ENCODE measurements at places on chromosomes 7 and 10.

- no peak for ATAC-seq
Measured at GRCh38 chr10:133134411-133135115, 25.5 kb upstream of the KNDC1 start.

- ATAC-seq, result no peak
Measured at GRCh38 chr10:76540331-76540730, 1097.3 kb downstream of the KCNMA1 start.

DNA sequence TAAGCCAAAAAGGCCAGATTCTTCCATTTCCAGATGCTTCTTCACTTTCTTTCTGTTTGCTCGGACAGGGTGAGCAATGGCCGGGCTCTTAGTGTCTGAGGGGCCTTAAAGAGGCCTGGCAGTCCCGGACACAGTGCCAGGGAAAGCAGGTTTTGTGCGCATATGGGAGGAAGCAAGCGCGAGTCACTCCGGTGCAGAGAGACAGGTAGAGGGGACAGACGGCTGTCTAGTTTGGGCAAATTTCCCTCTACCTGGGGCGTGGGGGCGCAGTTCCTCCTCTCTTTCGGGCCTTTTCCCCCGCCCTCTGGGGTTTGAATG, 4.7 kb downstream of the NEUROD6 start:
- no peak for ATAC-seq

- peak; percentile 96 for ATAC-seq
Measured at GRCh38 chr7:106604303-106604924, 56.5 kb downstream of the CCDC71L start.

- ATAC-seq, result no peak
Measured at GRCh38 chr7:15821484-15822427, 135.3 kb upstream of the MEOX2 start.

DNA sequence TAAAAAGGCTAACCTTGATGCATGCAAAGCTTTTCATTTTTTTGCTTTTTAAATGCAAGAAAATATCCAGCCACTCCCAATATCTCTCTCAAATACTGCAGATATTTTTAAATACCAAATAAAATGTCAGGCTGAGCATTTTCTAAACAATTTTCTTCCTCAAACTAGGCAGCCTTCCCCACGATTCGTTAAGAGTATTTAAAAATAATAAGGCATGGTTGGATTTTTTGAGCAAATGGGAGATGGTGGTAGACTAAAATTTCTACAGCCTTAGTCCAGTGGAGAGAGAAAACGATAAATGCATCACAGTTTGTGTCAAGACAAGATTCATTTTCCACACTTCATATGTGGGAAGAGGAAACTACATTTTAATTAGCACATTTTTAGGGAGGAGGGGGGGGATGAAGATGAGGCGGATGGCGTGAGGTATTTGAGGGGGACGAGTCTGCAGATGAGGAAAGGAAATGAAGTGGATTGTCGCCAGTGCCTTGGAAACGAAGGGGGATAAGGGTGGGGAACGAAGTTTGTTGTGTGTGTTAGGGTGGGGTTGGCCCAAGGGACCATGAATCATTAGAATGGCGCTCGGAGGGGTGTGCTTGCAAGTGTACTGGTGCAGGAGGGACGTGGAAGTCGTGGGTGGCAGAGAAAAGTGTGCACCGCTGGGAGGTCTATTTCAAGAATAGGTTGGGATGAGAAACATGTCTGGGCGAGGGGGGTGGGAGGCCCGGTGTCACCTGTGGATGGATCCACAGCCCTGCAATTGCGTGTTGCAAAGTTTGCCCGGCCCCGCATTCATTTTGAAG, 1.2 kb upstream of the ADD3 start:
- ATAC-seq, result no peak

DNA sequence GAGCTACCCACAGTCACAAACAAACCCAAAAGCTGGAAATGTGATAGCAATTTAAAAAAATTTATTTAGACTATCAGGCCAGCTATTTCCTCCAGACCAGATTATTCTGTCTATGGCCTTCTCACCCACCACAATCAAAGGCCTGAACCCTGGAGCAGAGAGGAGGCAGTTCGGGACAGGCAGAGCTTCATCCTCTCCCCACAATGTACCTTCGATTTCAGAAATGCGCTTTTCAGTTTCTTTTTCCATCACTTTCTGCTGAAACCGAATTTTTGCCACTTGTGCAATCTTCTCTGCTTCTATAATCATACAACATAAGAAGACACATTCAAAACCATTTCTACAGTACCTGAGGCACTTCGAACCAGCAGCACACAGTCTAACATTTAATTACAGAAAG, 29.9 kb downstream of the ERLIN1 start:
- ATAC-seq, result peak; percentile 45

GRCh38 chr10:71547876-71548846, 151.4 kb downstream of the CDH23 start:
- peak; percentile 58 for ATAC-seq

- ATAC-seq, result no peak
Measured at GRCh38 chr7:48710995-48711394, 213.4 kb upstream of the CDC14C start.

DNA sequence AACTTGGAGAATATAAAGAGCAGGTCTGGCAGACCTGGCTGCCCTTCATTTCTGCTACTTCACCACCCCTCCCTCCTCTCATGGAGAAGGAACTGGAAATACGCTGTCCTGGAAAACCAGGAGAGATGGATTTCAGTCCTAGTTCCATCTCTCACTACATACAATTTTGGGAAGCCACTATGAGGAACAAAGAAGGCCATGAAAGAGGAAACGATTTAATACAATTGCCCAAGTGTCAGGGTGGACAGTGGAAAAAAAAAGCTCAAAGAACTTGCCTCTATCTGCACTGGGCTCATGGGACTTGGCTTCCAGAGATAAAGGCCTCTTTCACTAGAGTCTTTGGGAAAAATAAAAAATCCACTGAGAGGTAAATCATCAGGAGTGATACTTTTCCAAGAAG, 561.7 kb downstream of the KCNMA1 start:
- no peak for ATAC-seq

GRCh38 chr10:97102441-97102840, 83.3 kb downstream of the SLIT1 start:
- no peak for ATAC-seq

DNA sequence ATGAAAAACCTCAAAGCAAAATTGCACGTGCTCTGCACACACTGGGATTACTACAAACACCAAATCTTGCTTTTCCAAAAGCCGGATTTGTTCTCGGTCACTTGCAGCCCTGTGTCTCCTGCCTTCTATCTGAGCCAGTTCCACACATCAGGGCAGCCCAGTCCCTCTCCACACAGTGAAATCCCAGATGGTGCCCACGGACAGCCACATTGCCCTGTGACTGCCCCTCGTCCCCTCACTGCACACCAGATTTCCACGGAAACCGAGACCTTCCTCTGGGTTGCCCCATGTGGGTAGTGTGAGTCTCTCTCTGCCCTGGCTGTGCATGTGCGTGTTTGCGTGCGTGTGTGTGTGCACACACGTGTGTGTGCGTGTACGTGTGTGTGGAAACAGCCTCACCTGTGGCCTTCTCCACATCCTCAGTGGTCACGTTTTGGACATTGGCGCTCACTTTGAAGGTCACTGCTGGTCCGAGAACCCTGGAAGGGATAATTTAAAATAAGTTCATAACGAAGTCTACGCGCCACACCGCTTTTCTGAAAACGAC, 506.7 kb downstream of the PTPRN2 start:
- ATAC-seq, result no peak

DNA sequence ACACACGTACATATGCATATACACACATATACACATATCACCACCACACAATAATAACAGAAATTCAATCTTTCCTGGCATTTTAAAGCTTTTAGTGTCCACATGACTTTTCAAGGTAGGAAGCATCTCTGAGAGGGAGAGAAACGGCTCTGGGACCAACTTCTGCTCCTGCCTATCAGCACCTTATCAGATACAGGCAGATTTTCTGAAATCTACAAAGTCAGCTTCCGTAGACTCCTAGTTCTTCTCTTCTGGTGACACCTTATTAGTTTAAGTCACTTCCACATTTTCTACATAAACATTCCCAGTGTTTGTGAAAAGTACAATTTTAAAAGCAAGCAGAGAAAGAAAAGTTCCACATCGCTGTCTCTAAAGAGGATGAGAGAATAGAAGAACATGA, 74.5 kb downstream of the ZNF22 start:
- no peak for ATAC-seq

DNA sequence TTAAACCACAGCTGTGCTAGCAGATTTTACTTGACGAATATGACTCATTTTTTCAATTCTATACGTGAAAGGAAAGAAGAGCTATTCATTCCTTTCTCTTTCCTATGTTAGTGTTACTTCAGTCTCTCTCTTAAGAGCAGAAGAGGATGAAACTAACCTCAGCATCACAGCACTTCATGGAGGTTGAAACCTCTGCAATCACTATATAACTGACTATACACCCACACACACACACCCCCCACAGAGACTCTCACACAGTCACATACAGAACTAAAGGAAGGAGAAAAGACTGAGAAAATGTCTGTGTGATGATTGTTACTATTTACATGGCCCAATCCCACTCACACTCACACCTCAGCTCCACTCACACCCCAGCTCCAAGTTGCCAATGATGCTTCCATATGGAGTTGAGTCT, 104.2 kb downstream of the KIF20B start:
- ATAC-seq, result peak; percentile 99

- no peak for ATAC-seq
Measured at GRCh38 chr10:35855155-35855947, 213.3 kb upstream of the FZD8 start.

- no peak for ATAC-seq
Measured at GRCh38 chr10:69955211-69955805, 97.3 kb upstream of the MACROH2A2 start.

- no peak for ATAC-seq
Measured at GRCh38 chr7:22361795-22362194, 4.8 kb upstream of the RAPGEF5 start.

DNA sequence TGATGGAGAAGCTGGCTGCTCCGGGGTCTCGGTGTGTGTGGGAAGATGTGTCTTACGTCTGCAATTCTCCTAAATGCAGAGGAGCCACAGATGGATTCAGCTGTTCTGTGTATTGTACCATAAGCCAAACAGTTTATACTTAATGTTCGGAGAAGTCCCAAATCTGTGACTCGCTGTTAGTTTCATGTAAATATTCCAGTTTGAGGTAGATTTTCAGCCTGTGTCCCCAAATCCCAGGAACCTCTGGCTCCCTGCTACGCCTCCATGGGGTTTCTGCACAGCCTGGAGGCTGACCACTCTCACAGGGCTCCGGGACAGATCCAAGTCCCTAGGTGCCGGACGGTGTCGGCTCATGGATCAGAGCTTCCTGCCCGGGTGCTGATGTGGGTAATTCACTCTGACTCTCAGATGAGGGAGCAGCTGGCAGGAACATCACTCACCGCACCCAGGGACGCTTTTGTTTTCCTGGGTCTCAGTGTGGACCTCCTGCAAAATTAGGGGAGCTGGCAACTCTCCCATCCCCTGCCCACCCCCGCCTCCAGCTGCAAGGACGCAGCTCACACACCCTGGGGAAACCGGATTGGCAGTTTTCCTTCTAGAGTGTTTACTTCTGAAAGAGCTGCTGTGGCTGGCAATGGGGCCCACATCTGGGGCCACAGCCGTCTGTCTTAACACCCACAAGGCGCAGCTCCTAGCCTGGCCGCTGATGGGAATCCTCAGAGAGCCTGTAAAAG, 421.1 kb upstream of the FOXK1 start:
- ATAC-seq, result no peak

DNA sequence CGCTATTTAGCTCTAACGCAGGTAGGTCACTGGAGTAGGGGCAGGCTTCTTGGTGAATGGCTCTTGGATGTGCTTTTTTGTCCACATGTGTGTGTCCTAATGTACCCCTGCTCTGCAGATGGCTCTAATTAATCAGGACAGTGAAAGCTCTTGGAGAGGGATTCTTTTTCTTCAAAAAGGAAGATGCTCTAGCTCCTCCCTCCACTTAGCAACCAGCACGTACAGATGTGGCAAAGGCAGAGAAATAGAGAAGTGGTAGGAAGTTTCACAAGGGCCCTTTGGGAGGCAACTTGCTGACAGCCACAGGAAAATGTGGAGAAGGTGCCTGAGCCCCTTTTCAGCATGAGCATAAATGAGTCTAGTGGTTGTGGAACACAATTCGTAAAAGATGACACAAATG, 221.7 kb downstream of the PLXNA4 start:
- no peak for ATAC-seq

DNA sequence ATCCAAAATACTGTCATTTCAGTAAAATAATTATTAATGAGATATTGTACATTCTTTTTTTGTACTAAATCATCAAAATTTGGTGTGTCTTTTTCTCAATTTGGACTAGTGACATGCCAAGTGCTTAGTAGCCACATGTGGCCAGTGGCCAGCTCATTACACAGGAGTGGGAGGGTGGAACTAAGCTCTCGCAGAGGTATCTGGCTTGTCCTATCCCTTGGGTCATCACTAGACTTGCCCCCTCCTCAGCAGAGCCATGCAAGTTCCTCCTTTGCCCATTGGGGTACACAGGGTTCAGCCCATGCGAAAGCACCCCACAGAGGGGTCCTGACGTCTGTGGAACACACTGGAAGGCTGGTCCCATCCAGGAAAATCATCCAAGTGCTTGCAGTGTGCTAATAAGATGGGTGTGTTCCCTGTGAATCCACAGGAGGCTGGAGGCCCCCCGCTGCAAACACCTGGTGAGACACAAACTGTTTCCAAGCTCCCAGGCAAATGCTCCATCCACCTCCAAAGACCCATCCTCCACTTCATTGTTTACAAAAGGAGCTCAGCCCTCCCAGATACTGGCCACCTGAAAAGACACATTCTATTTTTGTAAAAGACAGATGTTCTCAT, 1.3 kb downstream of the ARHGAP22 start:
- no peak for ATAC-seq

DNA sequence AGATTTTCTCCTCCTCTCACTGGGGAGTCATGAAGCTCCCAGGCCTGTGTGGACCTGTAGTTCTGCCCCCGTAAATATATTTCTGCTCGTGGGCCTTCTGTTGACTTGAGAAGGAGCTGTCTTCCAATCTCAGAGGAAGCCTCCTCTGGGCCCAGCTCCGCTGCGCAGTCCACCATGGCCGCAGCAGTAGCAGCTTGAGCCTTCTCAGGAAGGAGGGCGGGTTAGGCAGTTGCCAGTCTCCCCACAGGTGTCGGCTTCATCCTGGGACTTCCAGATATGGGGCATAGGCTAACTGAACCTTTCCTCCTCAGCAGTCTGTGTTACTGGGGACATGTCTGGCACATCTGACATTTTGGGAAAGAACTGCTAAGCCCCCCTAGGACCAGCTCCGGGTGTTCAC, 62.9 kb upstream of the TRIM8 start:
- ATAC-seq, result no peak

GRCh38 chr10:123140164-123140982, 4.6 kb downstream of the HMX3 start:
- ATAC-seq, result no peak

- peak; percentile 83 for ATAC-seq
Measured at GRCh38 chr10:123132576-123133477, 2.9 kb upstream of the HMX3 start.
